ENCODE measurements at places on chromosomes 5 and 9.

DNA sequence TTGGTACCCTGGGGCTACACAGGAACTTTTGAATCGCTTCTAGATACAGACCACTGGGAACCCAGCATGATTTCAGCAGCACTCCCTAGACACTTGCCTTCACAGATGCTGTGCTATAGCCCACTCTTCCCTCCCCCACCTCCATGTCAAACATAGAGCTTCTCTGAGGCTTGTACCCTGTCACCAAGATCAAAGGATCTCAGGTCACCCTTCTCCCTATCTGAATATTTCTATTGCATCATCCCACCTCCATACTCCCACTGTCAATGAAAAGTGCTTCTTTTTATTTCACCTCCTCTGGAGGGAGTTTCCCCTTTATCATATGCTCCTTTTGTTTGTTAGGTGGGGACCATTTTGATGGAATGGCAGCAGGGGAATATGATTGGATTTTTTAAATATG, 29.2 kb upstream of the PHF24 start:
- DNase-seq, result no peak

GRCh38 chr5:151434570-151435237, 12.7 kb upstream of the SLC36A1 start:
- DNase-seq, result no peak

DNA sequence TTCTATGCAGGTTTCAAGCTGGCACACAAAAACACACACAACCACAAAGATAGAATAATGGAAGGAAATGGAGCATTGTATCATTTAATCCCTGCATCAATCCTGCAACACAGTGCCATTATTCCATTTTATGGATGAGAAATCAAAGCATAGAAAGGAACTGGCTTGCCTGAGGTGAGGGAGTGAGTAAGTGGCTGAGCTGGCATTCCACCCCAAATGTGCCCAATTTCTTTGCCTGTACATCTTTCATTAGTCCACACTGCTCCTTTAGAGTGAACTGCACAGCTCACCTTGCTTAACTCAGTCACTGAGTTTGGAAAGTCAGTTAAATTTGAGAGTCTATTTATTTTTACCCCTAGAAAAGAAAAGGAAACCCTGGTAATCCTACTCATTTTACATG, 28.9 kb downstream of the ZNF366 start:
- peak; percentile 39 for DNase-seq

- DNase-seq, result no peak
Measured at GRCh38 chr5:128551476-128551875, 13.4 kb upstream of the FBN2 start.

- DNase-seq, result peak; percentile 30
Measured at GRCh38 chr5:65535529-65535987, 27.4 kb downstream of the CENPK start.

DNA sequence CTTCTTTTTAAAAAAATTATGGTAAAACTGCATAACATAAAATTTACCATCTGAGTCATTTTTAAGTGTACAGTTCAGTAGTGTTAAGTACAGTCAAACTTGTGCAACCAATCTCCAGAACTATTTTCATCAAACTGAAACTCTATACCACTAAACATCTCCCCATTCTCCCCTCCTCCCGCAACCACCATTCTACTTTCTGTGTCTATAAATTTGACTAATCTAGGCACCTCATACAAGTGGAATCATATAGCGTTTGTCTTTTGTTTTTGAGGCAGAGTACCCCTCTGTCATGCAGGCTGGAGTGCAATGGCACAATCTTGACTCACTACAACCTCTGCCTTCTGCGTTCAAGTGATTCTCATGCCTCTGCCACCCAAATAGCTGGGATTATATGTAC, 24.0 kb upstream of the EBF1 start:
- no peak for DNase-seq

DNA sequence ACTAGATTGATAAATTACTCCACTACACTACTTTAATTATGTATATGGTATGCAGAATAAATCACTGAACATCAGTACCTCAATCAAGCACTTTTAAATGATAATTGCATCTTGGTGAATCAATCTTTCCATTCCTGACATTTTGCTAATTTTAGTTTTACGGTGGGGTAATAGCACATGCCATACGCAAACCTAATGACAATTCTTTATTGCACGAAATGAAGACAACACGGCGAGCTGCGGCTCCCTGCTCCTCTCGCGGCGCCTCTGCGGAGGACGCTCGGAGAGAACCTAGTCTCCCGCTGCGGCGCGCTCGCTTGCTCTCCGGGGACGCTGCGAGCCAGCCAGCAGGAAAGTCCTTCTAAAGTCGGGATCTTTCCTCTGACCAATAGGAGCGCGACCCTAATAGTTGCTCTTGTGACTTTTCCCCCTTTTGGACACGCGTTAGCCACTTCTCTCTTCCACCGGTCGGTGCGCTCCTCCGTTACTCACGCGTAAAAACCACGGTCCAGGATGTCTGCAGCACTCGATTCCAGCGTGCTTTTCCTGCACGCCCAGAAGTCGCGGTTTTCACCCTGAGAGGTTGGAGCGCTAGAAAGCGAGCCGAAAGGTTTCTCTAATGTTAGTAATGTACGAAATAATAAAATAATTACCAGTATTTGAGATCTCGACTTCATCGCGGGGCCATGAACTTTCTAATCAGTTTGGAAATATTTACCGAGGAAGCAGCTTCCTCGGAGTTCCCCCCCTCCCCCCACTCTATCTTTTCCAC, 1.0 kb upstream of the MEF2C start:
- DNase-seq, result peak; percentile 51

DNA sequence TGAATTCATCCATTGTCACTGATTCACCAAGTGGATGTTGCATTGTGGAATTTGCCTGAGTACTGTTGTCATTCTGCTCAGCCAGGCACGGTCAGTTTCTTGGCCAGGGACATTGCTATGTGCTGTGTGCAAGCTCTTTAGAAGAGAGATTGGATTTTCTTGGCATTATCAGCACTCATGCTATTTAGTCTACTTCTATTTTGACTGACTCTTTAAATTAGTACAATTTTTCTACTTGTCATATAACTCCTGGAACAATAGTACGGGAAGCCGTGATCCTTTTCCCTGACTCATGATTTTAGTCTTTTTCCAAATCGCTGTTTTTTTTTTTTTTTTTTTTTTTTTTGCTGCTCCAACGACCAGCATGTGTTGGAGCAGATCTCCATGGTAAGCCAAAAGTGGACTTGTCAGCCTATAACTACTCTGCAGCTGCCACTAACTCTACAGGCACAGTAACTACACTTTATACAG, 129.7 kb downstream of the CDC42SE2 start:
- DNase-seq, result no peak

DNA sequence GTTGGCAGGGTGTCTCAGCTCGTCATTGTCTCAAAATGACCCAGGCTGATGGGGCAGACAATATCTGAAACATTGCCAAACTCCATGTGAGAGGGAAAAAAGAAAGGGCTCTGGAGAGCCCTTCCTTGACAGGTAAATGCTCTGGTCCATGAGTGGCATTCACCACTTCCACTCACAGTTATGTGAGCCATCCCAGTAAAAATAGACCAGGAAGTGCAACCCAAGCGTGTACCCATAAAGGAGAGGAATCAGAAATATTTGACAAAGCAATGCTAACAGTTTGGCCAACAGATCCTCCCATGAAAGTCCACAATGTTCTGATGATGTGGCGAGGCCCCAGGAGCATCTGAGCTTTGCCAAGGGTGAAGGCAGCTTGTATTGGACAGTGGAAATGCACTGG, 49.4 kb downstream of the ASTN2 start:
- DNase-seq, result no peak

Measured in epithelial cell of esophagus (primary cell).